ENCODE measurements at places on chromosomes 13 and 19.

DNA sequence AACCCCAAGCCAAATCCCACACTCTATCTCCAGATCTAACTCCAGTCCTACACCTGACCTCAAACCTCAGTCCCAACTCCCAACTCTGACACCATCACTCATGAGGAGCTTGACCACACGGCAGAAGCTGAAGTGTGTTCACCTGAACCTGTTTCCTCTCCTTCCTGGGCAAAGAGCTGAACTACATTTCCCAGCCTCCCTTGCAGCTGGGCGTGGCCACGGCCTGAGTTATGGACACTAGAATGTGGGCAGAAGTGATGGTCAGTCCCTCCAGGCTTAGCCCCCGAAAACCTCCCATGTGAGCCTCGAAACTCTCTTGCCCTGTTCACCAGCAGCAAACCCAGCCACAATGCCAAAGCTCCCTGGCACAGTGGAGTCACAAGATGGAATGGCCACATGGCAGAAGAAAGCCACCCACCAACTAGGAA lies 19.5 kb upstream of the MEIS3 start:
- no peak for DNase-seq

GRCh38 chr13:45356966-45357672 lies 16.1 kb upstream of the TPT1 start:
- DNase-seq, result no peak

DNA sequence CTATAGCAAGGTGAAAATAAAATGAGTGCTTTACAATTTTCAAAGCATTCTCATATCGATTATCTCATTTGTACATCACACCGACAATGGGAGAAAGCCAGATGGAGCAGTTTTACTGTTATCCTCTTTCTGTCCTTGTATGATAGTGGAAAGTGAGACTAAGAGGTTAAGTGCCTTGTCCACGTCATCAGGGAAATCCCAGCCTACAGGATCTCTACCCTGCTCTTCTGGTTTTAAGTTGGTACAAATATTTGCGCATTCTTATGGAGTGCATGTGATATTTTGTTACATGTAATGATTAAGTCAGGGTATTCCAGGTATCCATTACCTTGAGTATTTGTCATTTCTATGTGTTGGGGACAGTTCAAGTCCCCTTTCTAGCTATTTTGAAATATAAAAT lies 12.4 kb upstream of the ENOX1 start:
- DNase-seq, result no peak

GRCh38 chr13:42057918-42058530 lies 9.6 kb downstream of the DGKH start:
- DNase-seq, result no peak

Data from GM04503 (cell line).